ENCODE measurements at places on chromosomes 3 and 15.

DNA sequence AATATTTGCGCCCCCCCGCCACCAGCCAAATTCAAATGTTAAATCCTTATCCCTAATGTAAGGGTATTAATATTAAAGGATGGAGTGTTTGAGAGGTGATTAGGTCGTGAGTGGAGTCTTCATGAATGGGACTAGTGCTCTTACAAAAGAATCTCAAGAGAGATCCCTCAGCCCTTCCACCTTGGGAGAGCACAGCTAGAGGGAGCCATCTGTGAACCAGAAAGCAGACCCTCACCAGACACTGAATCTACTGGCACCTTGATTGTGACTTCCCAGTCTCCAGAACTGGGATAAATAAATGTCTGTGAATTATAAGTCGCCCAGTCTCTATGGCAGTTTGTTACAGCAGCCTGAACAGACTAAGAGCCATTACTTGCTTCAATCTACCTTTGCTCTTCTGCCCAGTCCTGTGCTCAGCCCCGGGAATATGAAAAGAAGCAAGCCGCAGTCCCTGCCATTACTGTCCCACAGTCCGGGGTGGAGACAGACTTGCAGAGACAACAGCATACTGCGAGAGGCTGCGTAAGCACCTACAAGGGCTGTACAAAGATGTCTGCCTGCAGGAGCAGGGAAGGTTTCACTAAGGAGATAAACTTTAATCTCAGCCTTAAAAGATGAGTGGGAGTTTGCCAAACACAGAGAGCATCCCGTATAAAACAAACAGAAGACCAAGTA, 110.7 kb upstream of the TMCO5A start:
- DNase-seq, result peak; percentile 37

DNA sequence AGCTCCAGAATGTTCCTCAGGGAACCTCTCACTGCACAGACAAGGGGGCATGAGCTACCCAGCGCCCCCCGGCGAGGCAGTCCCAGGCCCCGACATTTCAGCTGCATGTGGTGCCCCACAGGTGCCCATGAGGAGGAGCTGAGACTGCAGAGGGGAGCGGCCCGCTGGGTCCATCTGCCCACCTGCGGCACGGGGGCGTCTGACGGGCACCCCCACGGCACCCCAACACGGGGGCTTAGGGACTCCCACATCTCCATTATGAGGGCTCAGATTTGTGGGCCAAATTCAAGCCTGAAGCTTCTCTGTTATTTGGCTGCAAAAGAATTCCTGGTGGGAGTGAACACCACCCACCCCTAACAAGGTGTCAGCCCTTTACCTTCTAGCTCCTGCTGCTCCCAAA, 258.4 kb downstream of the UACA start:
- DNase-seq, result no peak

DNA sequence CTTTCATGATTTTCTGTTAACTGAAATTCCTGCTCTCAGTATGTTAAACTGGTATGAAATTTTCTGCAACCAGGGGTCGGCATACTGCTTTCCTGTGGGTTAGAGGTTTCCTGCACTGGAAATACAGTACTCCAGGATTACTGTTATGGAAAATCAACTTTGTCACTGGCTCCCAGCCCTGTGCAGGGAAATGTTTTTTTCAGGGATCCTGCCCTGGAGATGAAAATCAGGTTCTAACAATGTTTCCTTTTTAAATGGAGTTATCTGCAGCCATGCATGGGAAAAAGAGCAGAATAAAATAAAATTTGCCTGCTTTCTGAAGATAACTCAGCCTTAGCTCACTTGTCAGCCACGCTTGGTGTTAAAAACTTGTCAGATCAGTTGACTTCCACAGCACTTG, 220.4 kb downstream of the IL5RA start:
- DNase-seq, result no peak

DNA sequence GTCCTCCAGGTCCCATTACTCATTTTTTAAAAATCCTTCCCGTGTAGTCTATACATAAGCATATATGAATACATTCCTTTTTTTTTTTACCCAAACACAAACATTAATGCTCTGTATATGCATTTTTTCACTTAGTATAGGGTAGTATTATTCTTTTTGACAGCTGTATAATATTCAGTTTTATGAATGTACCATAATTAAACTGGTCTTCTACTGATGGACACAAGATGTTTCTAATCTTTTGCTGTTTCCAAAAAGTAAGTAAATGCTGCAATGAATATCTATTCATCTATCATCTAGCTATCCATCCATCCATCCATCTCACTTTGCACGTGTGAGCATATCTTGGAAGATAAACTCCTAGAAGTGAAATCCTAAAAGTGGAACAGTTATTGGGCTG, 110.8 kb downstream of the IGF2BP2 start:
- DNase-seq, result no peak

DNA sequence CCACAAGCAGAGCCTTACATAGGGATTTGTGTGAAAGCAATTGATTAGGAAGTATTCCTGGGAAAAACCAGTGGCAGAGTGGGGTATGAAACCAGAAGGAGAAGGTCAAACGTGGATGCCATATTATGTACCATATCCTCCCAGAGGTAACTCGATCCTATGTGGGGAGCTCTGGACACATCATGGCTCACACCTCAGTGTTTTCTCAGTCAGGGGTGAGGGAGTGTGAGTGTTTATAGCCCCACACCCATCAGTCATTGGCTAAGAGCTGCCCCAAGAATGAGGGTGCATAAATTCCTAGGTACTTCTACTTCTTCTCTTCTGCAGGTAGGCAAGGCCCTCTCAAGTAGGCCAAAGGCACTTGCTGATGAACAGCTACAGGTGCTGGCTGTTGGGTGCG, 28.2 kb upstream of the PDZRN3 start:
- no peak for DNase-seq

DNA sequence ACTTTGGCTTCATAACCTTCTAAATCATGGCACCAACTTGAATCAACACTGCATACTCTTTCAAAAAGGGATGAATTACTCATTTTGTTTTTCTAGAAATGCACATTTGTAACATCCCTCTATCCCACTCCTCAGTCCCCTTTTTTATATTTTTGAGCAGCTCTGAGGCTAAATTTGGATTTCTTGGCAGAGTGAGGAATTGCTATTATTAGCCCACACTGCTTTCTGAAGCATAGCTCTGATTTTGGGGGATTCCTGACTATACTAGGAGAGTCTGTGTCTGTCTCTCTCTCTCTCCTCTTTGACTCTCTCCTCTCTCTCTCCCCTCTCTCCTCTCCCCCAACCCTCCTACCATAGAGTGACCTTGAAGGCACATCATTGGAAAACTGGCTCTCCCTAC, 76.6 kb downstream of the RBPMS2 start:
- DNase-seq, result no peak

DNA sequence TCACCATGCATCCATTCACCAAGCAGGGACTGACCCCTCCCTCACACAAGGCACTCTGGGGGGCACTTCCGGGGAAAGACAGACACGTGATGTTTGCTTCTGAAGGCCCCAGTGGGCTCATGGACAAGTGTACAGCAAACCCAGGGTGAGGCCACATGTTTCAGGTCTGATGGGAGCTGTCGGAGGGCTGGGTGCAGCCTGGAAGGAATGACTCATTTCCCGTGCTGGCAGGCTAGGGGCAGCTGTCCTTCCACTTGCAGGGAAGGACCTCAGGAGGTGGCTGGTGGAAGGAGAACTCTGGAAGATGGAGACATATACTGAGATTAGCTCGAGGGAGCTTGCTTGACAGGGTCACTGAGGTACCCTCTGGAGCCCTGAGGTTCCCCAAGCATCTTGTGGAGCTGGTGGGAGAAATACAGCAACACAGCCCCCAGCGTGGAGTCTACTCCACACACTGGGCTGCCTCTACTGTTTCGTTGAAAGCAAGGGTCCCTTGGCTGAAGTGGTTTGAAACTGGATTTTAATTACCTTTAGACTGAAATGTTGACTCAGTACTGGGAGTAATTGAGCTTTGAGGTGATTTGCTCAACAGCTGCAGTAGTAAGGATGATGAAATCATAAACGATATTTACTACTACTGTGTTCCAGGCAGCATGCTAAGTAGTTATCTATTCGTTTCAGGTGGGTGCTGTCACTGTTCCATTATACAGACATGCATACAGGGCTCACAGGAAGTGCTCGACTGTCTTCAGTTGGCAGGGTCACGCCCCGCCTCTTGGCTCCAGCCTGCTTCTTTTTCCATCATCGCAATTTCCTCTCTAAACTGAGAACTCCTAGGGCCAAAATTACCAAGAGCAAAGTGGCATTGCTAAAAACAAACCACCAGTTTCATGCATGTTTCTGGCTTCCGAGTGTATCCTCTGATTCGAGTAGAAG, 230.4 kb downstream of the ADAMTS17 start:
- DNase-seq, result no peak

GRCh38 chr3:47018269-47018611, 38.8 kb downstream of the NBEAL2 start:
- DNase-seq, result no peak

- DNase-seq, result no peak
Observed at GRCh38 chr3:45105855-45106671, 40.1 kb downstream of the CDCP1 start.
